Breast epithelium (tissue), 4 donors: ENCODE measurements at places on chromosomes 11 and 22. TPM values are rescaled to one million over a fixed set of nuclear protein-coding genes. Genes with fewer than 3 reads are reported as not detected.

The EXT2 gene
- 82.1 TPM for total RNA-seq

The ZFPL1 gene
- 44.1 TPM for total RNA-seq

The BAIAP2L2 gene
- 1.3 TPM for total RNA-seq

The GRAMD1B gene
- 8.2 TPM for total RNA-seq

The UBE2L3 gene
- total RNA-seq: 38.3 TPM

The SIPA1 gene
- total RNA-seq: 25.5 TPM

The MS4A6E gene
- total RNA-seq: not detected

The SYT8 gene
- not detected for total RNA-seq

The CTSW gene
- total RNA-seq: 1.9 TPM

The RCOR2 gene
- 0.16 TPM for total RNA-seq

The PARVB gene
- 12.3 TPM for total RNA-seq

The APOA5 gene
- total RNA-seq: not detected

The PHLDA2 gene
- not detected for total RNA-seq

The TEX12 gene
- 1.3 TPM for total RNA-seq

The BCR gene
- total RNA-seq: 25.3 TPM

The OR8K3 gene
- total RNA-seq: not detected

The OR5AL1 gene
- total RNA-seq: not detected

The TMEM151A gene
- 0.16 TPM for total RNA-seq

The MUC6 gene
- 1.3 TPM for total RNA-seq

The PRCP gene
- 87.7 TPM for total RNA-seq

The NTM gene
- total RNA-seq: 0.66 TPM

The SYT7 gene
- 11.7 TPM for total RNA-seq

The BTG4 gene
- not detected for total RNA-seq

The KRTAP5-8 gene
- not detected for total RNA-seq

The INPPL1 gene
- 91.8 TPM for total RNA-seq

The SHISAL1 gene
- total RNA-seq: 1.2 TPM

The BARX2 gene
- 19.5 TPM for total RNA-seq

The ACTN3 gene
- not detected for total RNA-seq

The WNT7B gene
- total RNA-seq: 2.9 TPM
